ENCODE measurements at places on chromosomes 2 and 18.

DNA sequence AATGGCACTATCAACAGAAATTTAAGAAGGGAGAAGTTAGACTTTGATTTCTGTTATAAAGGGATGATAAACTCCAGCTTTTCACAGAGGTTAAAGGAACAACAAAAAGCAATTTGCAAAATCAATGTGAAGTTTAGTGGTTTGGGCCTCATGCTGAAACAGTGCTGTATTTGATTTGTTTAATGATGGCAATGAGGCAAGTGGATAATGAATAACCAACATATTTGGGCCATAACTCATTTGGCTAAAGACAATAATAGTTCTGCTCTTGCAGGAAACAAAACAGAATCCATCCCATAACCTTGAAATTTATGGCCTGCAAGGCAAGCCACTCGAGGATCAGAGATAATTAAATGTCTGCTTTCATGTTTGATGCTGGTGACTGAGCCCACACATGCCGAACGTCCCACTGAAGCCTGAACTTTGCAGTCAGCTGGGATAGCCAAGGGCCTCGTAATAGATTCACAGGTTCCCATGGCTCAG is 56.5 kb downstream of the TPGS2 start:
- DNase-seq, result no peak

GRCh38 chr2:118584877-118585276 is 262.6 kb downstream of the EN1 start:
- no peak for DNase-seq

DNA sequence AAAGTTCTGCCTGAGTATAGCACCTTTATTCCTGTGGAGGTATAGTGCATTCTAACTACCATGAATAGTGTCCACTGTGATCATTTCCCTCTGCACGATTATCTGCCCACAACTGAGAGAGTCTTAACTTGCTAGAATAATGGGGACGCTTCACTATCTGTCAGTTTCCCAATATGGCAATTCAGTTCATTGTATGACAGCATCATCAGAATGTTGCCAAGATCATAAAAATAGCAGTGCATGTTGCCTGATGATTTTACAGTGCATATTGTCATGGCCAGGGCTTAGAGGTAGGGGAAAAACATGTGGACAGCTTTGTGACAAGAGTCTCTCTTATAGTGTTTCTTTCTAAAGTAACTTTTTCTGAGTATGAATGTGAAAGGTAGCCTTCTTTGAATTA is 6.1 kb downstream of the RASGRP3 start:
- no peak for DNase-seq

GRCh38 chr18:48854780-48855179 is 96.0 kb downstream of the SMAD7 start:
- no peak for DNase-seq

- no peak for DNase-seq
Observed at GRCh38 chr18:36469461-36469860, 171.9 kb downstream of the FHOD3 start.

- DNase-seq, result peak; percentile 37
Observed at GRCh38 chr2:73859721-73860586, 31.2 kb downstream of the STAMBP start.

DNA sequence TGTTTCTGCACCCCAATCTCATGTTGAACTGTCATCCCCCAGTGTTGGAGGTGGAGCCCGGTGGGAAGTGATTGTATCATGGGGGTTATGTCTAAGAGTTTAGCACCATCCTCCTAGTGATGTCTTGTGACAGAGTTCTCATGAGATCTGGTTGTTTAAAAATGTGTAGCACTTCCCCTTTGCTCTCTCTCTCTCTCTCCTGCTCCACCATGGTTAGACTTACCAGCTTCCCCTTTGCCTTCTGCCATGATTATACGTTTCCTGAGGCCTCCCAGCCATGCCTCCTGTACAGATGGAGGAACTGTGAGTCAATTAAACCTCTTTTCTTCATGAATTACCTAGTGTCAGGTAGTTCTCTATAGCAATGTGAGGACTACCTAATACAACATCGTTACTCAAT is 396.9 kb upstream of the LRATD1 start:
- DNase-seq, result no peak

GRCh38 chr18:7856733-7857132 is 289.6 kb downstream of the PTPRM start:
- no peak for DNase-seq

Data from stimulated activated CD4-positive, alpha-beta T cell treated with anti-CD3 and anti-CD28 coated beads, Interleukin-2, amount 100 ng/mL, for 48 hours (primary cell).